H9 (cell line): ENCODE measurements at places on chromosomes 5 and 9.

DNA sequence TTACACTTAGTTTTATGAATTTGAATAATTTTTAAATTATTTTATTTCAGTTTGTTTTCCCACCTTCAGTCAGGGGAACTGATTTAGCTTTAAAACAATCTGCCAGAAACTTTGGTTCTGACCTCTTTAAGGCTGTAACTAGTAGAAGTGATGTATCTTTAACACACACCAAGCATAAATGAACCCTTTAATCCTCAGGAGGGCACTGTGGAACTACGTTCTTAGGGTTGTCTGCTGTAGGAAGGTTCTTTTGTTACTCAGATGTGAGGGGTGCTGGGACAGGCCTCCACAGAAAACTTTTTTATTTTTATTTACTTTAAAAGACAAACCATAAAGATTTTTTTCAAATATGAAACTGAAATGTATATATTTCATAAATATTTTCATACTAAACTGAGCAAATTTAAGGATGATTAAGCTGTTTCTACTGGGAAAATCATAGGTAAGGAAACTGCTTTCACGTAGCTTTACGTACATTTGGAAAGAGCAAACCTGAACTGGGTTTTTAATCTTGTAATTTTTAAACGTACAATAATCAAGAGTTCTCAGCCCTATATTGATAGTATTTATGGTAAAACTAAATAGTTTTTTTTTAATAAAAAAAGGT is 5.3 kb downstream of the KLF4 start:
- peaks cover 13% of the 10 kb centered on the region for H3K36me3 ChIP-seq
- no peak overlapping the region for H3K4me3 ChIP-seq
- H3K4me1 ChIP-seq = no peaks in the 10 kb centered on the region

DNA sequence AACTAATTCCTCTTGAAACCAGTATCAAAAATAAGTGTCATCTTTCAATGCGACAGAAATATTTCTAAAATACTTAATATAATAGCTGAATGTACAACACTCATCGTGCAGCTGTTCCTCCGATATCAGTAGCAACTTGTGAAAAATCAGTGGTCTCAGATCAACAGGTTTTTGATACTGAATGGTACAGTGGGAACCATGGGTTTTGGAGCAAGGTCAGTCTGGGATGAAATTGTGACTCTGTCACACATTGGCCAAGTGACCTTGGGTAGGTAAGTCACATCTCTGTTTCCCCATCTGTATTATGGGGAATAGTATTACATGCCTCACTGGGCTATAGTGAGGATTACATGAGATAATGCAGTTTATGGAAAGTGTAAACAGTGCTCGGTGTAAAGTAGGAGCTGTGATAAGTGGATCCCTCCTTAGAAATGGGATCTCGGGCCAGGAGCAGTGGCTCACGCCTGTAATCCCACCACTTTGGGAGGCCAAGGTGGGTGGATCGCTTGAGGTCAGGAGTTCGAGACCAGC is 17.3 kb downstream of the EXOSC2 start:
- no peak overlapping the region for H3K27ac ChIP-seq
- no peak for DNase-seq
- peaks cover 7% of the 10 kb centered on the region; the same call in 1 of the 2 replicates for H3K4me1 ChIP-seq
- no peak overlapping the region for H3K4me3 ChIP-seq
- no peaks in the 10 kb centered on the region for H3K27me3 ChIP-seq

GRCh38 chr5:171907725-171908343 is 98.6 kb downstream of the FBXW11 start:
- H3K4me1 ChIP-seq = no peaks in the 10 kb centered on the region; the same call in 1 of the 2 replicates
- H3K4me3 ChIP-seq = no peak overlapping the region
- no peaks in the 10 kb centered on the region for H3K27me3 ChIP-seq
- DNase-seq = peak; percentile 35
- peaks cover 13% of the 10 kb centered on the region for H3K36me3 ChIP-seq

- H3K4me3 ChIP-seq = no peak overlapping the region
- H3K4me1 ChIP-seq = no peaks in the 10 kb centered on the region
- H3K27me3 ChIP-seq = no peaks in the 10 kb centered on the region
- H3K27ac ChIP-seq = peak overlapping the region; percentile 2
Measured at GRCh38 chr5:34914671-34915138, 599 bp downstream of the RAD1 start.

DNA sequence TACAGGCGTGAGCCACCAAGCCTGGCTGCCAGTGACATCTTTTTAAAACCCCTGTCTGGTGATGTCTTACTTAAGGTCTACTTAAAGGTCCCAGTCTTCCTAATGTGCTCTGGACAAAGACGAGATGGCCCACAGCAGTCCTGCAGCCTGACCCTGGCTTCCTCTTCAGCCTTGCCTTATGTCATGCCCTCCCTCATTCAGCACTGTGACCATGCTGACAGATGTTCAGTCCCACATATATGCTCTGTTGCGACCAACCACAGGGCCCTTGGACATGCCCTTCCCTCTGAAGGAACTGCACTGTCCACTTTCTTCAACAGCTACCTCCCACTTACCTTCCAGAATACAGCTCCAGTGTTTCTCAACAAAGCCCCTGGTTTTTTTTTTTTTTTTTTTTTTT is 172.8 kb upstream of the PANK3 start:
- H3K4me1 ChIP-seq = peaks cover 7% of the 10 kb centered on the region; the same call in 1 of the 2 replicates
- H3K27me3 ChIP-seq = no peaks in the 10 kb centered on the region
- H3K36me3 ChIP-seq = no peaks in the 10 kb centered on the region

DNA sequence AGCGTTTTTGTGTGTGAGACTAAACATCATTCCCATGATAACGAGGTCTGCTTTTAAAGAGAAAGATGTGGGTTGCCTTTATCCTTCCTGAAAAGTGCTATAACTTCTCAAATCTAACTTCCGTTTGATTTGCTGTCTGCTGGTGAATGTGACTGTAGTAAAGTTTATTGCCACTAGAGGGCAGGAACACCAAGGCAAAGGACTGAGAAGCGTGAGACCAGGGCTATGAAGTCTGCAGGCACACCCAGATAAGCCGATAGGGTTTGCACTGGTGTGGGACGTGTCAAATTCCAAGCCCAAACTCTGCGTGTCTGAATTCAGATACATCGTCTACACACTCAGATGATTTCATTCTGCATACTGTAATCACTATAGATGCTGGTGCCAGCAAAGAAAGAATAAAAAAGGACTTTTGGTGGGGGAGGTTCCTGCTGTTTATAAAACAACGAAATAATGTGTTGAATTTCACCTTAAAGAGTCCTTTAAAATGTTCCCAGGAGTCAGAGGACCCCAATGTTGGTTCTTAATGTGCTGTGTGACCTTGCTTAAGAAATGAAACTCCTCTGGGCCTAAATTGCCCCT is 87.2 kb downstream of the PTTG1 start:
- peak; percentile 70 for DNase-seq
- H3K4me1 ChIP-seq = peaks cover 8% of the 10 kb centered on the region; the same call in 1 of the 2 replicates
- no peak overlapping the region for H3K4me3 ChIP-seq
- no peaks in the 10 kb centered on the region for H3K27me3 ChIP-seq
- no peak overlapping the region for H3K27ac ChIP-seq
- no peaks in the 10 kb centered on the region for H3K36me3 ChIP-seq

DNA sequence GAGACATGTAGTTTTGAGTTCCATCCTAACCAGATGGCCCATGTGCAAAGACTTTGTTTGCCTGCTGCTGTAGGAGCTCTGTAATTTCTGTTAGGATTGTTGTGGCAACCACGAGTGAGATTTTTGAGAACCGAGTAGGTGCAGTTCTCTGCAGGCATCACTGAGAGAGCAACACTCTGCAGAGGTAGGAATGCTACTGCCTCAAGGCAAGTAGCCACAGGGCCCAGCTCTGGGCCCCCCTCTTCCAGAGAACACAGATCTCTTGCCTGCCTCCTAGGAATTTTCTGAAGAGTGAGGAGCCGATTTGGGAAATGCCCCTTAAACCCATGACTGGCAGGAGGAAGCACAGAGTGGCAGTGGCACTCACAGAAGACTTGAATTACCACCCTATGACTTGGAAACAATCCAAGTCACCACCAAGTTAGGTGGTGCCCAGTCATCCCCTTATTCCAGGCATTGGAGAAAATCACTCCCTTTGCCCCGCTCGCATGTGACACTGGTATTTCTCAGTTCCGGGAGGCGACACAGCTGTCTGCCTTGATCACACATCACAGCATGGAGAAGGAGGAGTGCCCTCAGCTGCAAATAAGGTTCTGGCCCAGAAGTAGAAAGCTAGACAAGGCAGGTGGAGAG is 52.5 kb upstream of the SLC2A8 start:
- H3K27me3 ChIP-seq = no peaks in the 10 kb centered on the region
- no peak for DNase-seq
- no peak overlapping the region for H3K27ac ChIP-seq
